ENCODE measurements at places on chromosomes 16 and 17.

- no peak for DNase-seq
Measured at GRCh38 chr17:6996256-6997011, 585 bp downstream of the ALOX12 start.

DNA sequence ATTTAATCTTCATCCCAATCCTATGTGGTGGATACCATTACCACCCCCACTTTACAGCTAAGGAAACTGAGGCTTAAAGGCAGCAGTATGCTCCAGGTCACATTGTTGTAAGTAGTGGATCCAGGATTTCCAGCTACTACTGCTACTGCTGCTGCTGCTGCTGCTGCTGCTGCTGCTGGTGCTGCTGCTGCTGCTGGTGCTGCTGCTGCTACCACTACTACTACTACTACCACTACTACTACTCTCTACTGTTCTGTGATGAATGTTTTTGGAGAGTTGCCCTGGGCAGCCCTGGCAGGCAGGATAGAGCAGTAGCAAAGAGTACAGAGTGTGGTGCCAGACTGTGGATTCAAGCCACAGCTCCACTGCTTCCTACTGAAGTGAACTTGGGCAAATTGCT lies 49.3 kb upstream of the SLC12A3 start:
- no peak for DNase-seq

- DNase-seq = no peak
Measured at GRCh38 chr17:37516127-37516571, 26.5 kb downstream of the DUSP14 start.

DNA sequence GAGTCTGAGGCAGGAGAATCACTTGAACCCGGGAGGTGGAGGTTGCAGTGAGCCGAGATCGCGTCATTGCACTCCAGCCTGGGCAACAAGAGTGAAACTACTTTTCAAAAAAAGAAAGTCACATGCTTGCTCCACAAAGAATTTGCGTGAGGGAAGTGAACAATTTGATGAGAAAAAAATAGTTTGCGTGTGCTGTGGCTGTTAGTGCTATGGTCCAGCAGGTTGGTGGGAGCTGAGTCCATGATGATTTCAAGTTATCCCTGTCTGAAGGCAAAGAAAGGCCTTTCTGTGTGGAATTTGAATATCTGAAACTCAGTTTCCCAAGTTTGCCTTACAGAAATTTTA lies 21.0 kb downstream of the PRCD start:
- DNase-seq = no peak

DNA sequence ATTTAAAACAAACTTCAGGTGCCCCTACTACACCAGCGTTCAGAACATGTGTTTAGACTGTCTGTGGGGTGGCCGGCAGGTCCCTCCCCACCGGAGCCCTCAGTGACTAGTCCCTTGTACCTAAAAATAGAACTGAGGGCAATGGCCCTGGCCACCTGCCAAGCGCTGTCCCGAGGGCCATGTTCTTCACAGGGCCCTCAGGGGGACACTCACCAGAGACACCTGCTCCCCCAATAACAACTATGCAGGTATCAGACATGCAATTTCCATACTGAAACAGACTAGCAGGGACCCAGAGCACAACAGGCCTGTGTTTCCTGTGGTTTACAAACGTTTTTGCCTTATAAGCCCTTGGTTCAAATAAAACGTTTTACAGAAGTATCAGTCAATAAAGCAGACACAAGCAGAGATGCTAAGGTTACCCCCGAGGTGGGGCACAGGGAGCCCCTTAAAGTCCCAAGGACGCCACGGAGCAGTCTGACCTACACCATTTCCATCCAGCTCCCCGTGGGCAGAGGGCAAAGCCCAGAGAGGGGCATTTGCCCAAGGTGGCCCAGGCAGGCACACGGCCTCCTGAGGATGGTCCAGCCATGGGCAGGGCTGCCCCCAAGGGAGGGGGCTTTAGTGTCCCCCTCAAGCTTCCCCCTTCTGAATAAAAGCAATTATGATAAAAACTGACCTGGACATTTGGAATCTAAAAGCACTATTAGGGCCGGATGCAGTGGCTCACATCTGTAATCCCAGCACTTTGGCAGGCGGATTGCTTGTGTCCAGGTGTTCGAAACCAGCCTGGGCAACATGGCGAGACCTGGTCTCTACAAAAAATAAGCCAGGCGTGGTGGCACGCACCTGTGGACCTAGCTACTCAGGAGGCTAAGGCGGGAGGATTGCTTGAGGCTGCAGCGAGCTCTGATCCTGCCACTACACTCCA lies 896 bp upstream of the MYLK3 start:
- DNase-seq = no peak

DNA sequence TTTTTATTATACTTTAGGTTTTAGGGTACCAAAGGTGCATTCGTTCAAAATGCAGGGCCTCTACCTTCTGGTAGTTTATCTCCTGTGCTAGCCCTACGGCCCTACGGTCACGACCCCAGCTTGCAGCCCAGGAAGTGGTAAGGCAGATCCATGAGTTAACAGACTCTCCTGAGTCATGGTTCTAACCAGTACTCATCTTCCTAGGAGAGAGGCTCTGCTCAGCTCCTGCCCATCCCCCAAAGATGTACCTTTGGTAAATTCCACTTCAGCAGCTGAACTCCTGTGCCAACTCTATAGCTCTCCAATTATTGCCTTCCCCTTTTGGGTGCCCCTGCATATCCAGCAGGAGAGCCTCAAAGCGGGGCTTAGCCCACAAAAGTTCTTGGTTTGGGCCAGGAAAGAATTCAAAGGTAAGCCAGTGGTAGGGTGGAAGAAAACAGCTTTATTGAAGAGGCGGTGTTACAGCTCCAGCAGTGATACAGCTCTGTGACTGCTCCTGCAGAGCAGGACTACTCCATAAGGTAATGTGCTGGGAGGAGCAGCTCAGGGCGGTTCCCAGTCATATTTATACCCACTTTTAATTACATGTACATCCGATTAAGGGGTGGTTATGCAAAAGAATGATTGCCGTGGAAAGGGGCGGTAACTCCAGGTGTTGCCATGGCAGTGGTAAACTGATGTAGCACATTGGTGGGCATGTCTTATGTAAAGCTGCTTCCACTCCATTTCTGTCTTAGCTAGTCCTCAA lies 241.4 kb downstream of the PMP22 start:
- no peak for DNase-seq
